GM10248 (cell line): ENCODE measurements at places on chromosomes 7 and 10.
A peak's percentile ranks its signal among the peaks of the same experiment; 100 is the strongest.

GRCh38 chr7:95198863-95199262 is 125.5 kb downstream of the PON1 start:
- no peak for DNase-seq

DNA sequence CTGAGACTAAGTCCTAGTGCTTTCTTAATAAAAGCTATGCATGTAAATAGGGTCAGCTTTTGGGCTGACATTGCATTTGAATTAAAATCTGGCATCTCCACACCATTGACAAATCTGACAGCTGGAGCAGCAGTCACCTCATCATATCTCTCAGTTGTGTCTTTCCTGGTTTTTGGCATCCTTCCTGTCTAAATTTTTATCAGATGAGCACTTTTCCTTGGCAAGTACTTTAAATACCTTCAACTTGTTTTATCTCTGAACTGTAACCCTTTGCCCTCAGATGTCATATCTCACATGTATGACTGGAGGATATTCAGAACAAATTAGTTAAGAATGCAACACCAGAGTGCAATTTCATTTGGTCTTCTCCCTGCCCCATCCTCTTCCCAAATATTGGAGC is 1066.2 kb downstream of the LRMDA start:
- DNase-seq: no peak

GRCh38 chr10:35027567-35027966 is 62.6 kb downstream of the CUL2 start:
- DNase-seq: no peak

- no peak for DNase-seq
These were observed 1.3 kb downstream of the LSMEM1 start for GRCh38 chr7:112481833-112482670.

GRCh38 chr7:75054744-75055143 is 18.9 kb downstream of the RCC1L start:
- no peak for DNase-seq

DNA sequence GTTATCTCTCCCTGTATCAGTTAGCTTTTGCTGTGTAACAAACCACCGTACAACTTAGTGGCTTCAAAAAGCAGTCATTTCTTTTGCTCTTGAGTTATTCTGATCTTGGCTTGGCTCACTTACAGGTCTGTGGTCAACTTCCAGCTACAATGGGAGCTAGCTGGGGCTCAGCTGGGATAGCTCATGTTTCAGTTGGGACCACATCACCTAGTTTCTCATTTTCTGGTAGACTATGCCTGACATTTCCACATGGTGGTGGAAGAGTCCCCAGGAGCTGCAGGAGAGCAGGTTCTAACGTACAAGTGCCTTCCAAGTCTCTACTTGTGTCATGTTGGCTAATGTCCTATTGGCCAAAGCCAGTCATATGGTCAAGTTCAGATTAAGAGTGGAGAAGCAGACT is 25.8 kb upstream of the PIP4K2A start:
- DNase-seq: no peak

DNA sequence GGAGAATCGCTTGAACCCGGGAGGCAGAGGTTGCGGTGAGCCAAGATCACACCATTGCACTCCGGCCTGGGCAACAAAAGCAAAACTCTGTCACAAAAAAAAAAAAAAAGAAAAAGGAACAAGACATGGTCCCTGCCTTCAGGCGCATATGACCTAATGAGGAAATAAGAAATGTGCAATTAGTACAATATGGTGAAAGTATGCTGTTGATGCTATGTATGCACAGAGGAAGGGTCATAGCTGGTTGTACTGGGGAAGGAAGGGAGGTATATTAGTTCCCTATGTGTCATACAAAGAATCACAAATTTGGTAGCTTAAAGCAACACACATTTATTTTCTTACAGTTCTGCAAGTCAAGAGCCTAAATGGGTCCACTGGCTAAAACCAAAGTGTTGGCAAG is 97.8 kb upstream of the MPP7 start:
- DNase-seq: no peak

DNA sequence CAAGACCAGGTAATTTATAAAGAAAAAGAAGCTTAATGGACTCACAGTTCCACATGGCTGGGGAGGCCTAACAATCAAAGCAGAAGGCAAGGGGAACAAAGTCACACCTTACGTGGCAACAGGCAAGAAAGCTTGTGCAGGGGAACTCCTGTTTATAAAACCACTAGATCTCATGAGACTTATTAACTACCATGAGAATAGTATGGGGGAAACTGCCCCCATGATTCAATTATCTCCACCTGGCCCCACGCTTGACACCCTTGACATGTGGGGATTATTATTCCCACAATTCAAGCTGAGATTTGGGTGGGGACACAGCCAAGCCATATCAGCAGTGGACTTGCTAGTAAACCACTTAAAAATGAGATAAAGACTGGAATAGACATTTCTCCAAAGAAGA is 451.7 kb downstream of the DNAJB9 start:
- no peak for DNase-seq

DNA sequence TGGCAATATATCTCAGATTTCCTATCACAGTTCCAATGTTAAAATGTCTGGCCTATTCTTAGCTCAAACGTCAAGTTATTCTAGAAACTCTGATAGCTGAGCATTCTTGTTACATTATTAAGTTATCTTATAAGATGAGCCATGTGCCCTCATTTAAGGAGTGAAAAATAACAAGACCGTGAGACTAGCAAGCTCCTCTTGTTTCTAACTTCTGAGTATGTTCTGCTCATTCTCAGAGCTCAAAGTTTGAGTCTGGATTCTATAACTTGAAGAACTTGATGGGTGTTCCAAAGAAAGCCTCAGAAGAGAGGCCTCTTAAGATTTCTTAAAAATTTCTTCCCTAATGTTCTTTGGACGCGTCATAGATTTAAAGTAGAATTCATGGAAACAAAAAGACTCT is 215.2 kb downstream of the HTR7 start:
- DNase-seq: no peak

- DNase-seq: peak; percentile 26
These were observed 550 bp upstream of the CALU start for GRCh38 chr7:128738570-128739047.

- no peak for DNase-seq
These were observed 166.3 kb upstream of the LANCL2 start for GRCh38 chr7:55198634-55199392.

DNA sequence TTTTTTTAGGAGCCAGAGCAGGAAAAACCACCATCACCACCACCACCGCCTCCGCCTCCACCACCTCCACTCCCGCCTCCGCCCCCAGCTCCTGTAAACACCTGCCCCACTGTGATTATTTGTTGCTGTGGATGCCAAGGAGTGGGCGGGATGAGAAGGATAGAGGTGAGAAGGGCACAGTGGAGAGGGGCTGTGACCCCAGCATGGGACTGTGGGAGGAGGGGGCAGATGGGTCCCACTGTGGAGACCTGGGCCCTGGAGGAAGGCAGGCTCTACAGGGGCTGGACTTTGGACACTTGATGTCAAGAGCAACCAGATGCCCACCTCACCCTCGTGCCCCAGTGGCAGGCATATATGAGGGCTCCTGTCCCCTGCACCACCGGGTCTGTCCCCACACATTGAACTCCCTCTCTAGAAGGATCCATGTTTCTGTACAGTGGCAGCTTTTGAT is 24.7 kb downstream of the ANTXRL start:
- DNase-seq: no peak

GRCh38 chr7:130153211-130153908 is 51.8 kb downstream of the TMEM209 start:
- no peak for DNase-seq

GRCh38 chr10:35752469-35753461 is 110.7 kb upstream of the FZD8 start:
- no peak for DNase-seq

DNA sequence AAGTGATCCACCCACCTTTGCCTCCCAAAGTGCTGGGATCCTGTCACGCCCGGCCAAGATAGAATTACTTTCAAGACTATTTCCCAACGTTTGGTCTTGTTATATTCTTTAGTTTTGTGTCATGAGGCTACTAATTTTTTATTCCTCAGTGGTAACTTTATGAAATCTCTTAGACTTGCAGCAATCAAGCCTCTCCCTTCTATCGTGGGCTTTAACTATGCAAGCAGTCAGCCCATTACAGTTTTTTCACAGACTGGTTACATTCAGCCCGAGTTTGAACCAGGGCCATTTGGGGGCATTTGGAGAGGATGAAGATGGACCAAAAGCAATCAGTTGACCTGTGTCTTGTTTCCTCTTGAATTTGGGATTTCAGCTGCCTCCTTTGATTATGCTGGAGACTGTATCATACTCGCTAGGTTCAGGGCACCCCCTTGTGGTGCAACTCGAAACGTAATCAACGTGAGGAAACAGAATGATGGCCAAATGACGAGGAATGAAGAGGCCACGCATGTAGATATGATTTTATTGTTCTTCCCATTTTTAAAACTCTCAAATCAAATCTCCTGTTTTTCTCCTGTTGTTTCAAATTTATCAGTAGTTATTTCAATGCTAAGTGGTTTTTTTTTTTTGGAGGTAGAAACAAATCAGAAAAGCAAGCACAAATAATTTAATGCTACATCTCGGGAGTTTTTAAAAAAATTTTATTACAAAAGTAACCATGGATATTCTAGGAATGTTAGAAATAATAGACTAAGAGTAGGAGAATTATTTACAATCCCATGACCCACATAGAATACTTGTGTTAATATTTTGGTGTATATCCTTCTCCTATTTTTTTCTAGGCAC is 151.6 kb downstream of the KIAA1217 start:
- peak; percentile 50 for DNase-seq

GRCh38 chr10:23331567-23332301 is 12.9 kb downstream of the C10orf67 start:
- DNase-seq: no peak

DNA sequence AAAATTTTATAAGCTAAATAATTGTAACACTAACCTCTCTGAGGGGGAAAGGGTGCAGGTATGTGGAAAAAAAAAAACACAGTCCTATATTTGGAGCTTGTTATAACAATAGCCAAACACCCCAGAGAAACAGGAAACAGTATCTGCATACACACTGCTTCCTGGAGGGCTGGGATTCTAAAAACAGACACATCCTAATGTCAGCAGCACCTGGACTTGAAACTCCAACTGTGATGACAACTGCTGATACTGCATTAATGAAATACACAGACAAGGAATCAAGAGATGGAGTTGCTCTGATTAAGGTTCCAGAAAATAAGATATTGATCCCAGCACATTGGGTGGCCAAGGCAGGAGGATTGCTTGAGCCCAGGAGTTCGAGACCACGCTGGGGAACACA is 9.3 kb downstream of the DAGLB start:
- no peak for DNase-seq

DNA sequence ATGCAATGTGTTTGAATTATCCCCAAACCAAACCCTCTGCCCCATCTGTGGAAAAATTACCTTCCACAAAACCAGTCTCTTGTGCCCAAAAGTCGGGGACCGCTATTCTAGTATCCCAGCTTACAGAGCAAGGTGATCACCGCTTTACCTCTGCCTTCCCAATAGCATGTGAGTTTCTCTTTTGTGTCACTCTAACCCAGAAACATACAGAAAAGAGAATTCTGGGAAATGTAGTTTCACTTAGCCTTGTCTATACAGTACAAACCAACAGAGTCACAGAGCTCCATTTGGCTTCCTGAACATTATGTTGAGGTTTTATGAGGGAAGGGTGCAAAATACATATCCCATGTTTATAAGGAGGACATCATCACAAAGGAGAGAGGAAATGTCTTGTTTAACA is 260.3 kb upstream of the MINDY3 start:
- DNase-seq: no peak

DNA sequence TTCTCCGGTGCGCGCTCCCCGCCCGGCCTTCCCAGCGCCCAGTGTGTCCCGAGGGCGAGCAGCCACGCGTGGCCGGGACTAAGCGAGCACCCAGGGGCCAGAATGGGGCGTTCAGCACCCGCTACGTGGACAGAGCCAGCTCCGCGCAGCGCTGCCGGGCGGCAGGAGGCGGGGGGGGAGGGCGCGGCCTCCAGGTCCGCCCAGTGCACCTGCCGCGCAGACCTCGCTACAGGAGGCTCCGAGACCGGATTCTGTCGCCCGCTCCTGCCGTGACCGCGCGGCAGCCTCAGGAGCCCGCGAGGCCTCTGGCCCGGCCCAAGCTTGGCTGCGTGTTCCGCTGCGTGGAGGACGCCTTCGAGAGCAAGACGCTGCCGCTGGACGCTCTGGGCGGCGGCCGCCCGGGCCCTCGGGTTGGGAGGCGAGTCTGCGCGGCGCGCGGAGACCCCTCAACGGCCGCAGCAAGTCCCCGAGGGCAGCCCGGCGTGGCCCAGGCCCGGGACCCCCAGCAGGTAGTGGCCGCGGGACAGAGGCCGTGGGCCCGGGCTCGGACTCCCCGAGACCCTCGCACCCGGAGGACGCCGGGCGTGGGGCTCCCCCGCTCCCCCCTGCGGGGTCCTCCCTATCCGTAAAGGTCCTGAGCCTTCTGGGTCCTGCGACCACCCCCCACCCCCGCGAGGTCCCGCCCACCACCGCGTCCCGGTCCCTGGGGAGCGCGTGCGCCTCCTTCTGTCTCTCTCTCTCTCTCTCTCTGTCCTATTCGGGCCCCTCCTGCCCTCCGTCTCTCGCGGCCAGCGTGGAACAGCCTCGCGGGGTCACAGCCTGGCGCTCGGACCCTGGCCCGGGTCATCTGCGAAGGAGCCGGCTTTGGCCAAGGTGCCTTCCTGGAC is 904 bp upstream of the DPYSL4 start:
- DNase-seq: no peak

- no peak for DNase-seq
These were observed 19.5 kb upstream of the VPS41 start for GRCh38 chr7:38928506-38928905.
